Activated naive CD4-positive, alpha-beta T cell treated with anti-CD3 and anti-CD28 coated beads for 36 hours (primary cell): ENCODE measurements at places on chromosomes 13 and 19. TPM values are rescaled to one million over a fixed set of nuclear protein-coding genes. Genes with fewer than 3 reads are reported as not detected.

DNA sequence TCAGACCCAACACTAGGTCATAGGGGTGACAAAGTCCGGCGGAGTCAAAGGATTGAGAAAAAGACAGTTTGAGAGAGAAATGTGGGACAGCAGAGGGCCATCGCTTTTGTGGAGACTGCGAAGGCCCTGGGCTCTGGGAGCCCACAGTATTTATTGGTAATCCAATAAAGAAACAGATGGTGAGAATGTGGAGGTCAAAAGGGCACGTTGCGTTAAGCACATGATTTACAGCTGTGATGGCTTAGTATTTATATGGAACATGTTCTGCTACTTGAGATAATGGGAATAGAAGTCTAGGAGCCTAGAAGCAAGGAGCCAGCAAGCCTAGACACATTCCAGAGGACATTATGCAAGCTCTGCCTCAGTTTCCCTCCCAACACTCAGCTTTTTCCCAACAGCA, 2521.1 kb downstream of the PCDH9 start:
- DNase-seq = no peak

Gene NPAS1
- not detected for total RNA-seq

DNA sequence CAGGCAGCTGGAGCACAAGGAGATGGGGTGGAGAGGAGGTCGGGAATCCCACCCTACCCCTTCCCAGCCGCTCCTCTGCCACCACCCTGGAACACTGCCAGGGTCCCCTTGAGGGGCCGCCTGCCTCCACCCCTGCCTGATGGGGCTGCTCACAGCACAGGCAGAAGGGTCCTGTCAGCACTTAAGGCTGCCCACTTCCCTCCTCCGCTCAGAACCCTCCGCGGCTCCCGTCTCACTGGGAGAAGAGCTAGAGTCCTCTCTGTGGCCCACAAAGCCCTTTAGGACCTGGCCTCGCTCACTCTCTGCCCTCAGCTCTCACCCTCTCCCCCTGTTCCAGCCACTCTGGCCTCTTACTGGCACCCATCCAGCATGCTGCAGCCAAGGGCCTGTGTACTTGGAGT, 3.4 kb upstream of the POLD1 start:
- no peak for DNase-seq

DNA sequence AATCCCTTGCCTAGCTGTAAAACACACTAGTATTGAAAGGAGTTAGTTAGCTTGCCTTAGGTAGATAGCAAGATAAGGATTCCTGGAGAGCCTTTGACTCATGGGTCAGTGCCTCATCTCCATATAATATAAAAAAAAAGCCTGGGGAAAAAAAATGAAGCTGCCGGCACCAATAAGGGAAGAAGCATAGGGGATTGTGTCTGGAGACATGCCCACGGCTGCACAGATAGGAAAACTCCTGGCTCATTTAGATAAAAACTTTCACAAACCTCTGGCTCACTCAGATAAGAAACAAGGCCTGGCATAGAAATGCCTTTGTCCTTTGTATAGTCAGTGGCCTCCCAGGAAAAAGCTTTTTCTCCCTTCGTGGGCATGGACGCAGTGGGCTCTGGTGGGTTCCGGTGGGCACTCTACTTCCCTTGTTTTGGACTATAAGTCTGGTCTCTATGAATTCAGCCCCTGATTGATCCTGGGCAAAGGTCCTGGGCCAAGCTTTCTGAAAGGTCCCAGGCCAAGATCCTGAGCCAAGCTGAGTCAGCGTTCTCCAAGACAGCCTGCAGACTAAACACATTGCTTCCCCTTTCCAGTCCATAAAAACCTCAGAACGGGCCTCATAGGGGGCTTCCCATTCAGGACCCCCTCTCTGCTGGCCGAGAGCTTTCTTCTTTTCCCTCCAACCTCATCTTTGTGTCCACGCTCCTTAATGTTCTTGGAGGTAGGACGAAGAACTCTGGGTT, 4.9 kb upstream of the OR7A17 start:
- DNase-seq = no peak

- DNase-seq = no peak
Measured at GRCh38 chr19:5444431-5444830, 10.8 kb upstream of the ZNRF4 start.

GRCh38 chr19:22605275-22606211, 28.6 kb upstream of the ZNF492 start:
- DNase-seq = no peak

DNA sequence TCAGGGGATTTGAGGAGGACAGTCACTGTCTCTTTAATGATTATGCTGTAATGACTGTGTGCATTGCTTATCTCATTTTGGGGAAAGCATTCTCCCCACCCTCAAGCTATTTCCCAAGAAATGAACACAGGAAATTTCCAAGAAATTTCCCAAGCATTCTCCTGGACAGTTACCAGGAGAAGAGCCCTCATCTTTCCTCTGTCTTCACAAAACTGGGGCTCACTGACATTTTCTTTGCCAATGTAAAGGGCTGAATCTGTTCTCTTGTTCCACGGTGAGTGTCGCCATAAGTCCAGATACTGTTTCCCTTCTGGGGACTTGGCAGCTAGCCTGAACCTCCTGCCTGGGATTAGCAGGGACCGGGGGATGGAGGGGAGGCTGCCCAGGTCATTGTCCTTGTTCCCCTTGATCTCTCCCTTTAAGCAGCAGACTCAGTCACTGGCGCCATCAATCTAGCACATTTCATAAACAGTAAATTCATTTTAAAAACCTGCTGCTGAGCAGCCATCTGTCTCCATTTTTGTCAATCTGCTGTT, 172.8 kb downstream of the DNAJC15 start:
- no peak for DNase-seq

DNA sequence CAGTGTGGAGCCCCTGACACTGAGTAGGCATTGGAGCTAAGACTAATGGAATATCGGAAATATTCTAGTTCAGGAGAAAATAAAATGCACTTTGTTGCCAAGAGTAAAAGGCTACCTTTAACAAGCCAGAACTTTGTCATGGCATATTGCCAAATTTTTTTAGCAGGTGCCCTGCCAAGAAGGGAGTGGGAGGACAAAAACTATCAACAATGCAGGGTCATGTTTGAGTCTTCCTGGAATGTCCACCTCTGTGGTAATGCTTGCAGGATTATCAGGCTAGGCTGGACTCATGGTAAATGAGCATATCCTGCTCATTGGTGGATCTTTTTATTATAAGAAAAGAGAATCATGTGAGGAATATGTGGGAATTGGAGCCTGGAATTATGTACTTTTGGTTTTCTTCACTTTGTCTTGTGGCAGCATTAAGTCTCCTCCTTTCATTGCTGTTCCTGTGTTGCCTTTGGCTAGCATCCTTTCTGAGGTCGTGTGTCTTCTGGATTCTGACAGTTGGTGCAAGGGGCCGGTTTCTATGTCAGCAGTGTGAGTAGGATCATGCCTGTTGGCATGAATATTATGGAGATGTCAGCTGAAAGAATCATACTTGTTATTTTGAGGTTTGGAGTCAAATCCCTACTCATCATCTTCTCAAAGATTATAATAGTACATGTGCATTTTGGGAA, 122.9 kb upstream of the SPRY2 start:
- DNase-seq = no peak

- no peak for DNase-seq
Measured at GRCh38 chr13:19075418-19075817, 106.2 kb downstream of the TUBA3C start.

- DNase-seq = no peak
Measured at GRCh38 chr19:31064491-31064890, 284.7 kb downstream of the TSHZ3 start.

DNA sequence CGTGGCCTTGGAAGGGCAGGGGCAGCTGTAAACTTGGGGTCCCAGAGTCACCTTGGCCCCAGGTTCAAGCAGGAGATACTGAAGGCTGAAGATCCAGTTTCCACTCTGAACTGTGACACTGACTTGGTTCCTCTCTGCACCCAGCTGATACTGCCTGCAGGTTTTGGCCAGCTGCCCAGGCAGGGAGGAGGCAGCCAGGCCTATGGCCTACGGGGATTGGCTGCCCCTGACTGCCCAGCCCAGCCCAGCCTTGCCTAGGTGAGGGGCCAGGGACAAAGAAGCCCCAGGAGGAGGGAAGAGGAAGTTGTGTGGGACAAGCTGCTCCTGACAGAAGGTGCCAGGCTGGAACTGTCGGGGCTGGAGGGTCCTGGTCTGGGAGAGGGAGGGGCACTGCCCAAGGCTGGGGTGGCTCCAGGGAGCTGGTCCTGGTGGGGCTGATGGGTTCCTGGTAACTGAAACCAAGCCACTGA, 51.7 kb upstream of the CYP4F8 start:
- no peak for DNase-seq

DNA sequence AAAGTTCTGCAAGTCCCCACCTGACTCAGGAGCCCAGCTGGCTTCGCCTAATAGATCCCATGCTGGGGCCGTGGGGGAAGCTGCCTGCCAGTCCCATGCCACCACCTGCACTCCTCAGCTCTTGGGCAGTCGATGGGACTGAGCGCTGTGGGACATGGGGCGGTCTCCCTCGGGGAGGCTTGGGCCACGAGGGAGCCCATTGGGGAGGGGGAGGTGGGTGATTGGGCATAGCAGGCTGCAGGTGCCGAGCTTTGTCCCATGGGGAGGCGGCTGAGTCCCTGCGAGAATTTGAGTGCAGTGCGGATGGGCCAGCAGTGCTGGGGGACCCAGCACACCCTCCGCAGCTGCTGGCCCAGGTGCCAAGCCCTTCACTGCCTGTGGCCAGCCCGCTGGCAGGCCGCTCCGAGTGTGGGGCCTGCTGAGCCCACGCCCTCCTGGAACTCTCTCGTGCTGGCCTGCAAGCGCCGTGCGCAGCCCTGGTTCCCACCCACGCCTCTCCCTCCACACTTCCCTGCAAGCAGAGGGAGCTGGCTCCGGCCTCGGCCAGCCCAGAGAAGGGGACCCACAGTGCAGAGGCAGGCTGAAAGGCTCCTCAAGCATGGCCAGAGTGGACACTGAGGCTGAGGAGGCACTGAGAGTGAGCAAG, 467.3 kb downstream of the IRS2 start:
- no peak for DNase-seq

Gene APOC4
- not detected for total RNA-seq

Gene ELSPBP1
- not detected for total RNA-seq

Gene SWSAP1
- total RNA-seq = 1.1 TPM

Gene NDUFA3
- 110 TPM for total RNA-seq

Gene TEX29
- total RNA-seq = 0.81 TPM

- no peak for DNase-seq
Measured at GRCh38 chr13:19052931-19053330, 128.7 kb downstream of the TUBA3C start.

DNA sequence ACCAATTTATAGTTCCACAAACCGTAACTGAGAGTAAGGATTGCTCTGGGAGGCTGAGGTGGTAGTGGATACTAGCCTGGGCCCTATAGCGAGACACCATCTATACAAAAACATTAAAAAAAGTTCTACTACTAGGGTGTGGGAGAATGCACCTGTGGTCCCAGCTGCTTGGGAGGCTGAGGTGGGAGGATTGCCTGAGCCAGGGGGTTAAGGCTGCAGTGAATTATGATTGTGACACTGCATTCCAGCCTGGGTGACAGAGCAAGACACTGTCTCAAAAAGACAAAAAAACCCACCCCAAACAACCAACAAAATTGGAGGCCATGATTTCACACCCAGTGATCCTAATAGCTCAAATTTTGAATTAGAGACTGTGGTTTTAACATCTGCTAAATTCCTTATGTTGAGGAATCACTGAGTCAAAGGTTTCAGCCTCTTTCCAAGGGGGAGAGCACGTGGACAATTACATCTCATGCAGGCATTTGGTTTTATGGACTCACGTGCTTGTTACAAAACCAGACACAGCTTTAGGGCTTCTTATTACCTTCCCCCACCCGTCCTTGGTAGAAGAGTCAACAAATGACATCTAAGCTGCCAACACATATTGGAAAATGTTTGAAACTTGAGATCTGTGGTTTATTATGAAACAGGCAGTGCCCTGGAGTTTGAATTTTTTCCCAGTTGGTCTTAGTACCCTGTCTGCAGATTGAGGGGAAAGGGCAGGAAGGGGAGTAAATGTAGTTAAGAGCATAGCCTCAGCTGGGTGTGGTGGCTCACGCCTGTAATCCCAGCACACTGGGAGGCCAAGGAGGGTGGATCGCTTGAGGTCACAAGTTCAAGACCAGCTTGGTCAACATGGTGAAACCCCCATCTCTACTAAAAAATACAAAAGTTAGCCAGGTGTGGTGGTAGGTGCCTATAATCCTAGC, 18.5 kb downstream of the CYP2A6 start:
- no peak for DNase-seq

DNA sequence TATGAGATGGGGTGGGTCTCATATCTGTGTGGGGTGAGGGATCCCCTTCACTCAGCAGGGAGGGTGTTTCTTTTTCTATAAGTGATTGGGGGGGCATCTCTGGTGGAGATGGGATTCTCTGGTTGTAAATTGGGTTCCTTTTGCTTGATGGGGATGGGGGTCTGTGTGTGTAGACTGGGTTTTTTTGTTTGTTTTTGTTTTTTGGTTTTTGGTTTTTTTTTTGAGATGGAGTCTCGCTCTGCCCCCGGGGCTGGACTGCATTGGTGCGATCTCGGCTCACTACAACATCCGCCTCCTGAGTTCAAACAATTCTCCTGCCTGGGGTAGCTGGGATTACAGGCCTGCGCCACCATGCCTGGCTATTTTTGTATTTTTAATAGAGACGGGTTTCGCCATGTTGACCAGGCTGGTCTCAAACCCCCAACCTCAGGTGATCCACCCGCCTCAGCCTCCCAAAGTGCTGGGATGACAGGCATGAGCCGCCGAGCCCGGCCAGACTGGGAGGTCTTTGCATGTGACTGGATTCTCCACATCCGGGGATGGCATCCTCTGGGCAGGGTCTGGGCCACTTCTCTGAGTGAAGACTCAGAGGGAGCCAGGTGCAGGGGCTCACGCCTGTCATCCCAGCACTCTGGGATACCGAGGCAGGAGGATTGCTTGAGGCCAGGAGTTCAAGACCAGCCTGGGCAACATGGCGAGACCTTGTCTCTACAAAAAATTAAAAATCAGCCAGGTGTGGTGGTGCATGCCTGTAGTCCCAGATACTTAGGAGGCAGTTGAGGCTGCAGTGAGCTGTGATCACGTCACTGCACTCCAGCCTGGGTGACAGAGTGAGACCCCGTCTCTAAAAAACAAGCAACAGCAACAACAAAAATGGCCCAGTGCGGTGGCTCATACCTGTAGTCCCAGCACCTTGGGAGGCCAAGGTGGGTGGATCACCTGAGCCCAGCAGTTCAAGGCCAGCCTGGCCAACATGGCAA, 799 bp downstream of the MYBPC2 start:
- DNase-seq = no peak

DNA sequence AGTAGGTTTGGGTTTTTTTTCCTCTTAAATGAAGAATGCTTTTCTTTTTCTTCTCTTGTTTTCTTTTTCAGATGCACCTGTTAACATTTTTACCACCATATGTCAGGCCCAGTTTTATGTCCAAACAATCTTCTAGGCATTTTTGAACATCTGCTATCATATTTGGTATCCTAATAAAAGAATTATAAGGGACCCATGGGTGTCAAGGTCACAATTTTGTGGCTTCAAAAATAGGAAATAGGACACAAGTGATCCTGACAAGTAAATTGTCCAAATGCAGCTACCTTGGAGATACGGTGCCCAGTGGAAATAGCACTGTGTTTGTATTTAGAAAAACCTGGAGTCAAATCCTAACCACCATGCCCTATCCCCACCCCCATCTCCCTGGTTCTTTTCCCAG, 270.3 kb downstream of the MZT1 start:
- DNase-seq = no peak
